ENCODE measurements at places on chromosomes 11 and 22.

DNA sequence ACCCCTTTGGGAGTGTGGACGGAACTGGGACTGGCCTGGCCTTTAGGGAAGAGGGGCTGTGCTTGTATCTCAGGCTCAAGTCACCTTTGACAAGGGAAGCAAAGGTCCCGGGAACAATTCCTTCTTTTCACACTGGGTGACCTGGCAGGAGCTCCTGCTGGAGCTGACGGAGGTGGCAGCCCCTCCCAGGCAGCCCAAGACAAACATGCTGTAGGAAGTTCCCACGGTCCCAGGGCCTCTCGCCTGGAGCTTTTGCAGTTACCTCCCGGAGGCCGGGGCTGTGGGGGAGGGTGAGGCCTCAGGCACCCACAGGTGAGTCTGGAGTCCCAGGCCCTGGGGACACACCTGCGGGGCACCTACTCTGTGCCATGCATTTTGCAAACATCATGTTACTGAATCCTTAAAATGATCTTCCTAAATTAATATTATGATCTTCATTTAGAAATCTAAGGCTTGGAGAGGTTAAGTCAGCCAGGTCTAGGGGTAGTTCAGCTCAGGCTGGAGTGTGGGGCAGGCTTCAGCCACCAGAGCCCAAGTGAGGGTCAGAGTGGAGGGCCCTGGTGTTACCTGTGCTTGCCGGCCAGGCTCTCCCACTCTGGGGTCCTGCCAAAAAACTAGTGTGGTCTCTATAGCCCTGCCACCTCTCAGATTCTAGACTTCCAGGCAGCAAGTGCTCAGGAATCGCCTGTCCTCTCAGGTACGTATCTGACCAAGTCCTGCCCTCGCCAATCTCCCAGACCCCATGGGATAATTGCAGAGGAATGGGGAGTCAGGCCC, 15.7 kb upstream of the MYEOV start:
- no peak for DNase-seq

DNA sequence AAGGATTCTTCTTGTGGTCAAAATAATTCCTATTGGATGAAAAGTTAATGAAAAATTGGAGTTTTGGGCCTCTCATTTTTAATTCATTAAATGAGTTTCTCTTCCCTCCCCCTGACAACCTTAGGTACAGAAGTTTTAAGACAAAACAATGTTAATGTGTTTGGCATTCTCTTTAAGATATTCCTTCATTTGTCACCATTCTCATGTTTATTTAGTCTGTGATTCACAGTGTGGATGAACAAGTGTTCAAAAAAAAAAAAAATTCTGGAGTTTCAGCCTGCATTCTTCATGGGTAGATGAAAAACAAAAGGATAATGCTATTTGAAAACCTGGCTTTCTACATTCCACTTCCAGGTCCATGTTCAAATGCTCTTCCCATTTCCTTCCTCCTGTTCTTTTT, 172.6 kb upstream of the LUZP2 start:
- no peak for DNase-seq

DNA sequence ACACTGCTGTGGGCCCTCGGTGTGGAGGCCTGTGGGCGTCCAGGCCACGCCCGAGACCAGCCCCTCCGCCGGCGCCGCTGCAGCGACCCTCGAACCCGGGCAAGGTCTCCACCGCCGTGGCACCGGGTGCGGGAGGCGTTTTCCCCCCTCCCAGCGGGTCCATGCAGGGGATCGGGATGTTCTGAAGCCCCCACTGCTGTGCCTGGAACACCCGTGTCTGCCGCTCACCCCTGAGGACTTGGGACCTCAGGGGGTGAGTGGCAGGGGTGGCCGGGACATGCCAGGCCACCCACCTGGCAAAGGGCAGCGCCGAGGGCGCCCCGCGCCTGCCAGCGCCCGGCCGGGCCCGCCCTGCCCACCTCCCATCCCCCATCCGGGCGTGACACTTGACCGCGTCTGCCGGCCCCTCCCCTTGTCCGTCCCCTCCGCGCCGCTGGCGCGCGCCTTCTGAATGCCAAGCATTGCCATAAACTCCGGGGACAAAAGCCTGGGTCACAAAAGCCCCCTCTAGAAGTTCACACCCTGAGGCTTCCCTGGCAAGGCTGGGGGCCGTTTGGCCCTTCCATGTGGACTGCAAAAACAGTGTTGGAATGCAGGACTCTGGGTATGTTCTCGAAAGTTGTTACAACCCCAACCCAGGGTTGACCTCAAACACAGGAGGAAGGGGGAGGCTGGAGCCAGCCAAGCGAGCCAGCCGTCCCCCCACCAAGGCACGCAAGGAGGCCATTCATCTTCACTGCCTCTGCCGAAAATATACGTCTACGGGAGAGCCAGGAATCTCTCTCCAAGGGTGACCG, 819 bp upstream of the KCNQ1OT1 start:
- DNase-seq = no peak

DNA sequence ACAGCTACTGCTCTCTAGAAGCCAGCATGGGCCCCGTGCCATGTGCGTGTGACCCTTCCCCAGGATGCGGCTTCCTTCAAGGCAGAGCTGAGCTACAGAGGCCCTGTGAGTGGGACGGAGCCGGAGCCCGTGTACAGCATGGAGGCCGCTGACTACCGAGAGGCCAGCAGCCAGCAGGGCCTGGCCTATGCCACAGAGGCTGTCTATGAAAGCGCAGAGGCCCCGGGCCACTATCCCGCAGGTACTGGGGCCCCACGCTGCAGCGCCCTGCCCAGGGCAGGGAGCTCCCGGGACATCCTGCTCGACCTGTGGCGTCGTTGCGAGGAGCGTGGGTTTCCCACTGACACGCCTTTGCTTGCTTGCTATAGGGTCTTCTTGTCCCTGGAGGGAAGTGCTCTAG, 34.7 kb downstream of the CTTN start:
- no peak for DNase-seq

DNA sequence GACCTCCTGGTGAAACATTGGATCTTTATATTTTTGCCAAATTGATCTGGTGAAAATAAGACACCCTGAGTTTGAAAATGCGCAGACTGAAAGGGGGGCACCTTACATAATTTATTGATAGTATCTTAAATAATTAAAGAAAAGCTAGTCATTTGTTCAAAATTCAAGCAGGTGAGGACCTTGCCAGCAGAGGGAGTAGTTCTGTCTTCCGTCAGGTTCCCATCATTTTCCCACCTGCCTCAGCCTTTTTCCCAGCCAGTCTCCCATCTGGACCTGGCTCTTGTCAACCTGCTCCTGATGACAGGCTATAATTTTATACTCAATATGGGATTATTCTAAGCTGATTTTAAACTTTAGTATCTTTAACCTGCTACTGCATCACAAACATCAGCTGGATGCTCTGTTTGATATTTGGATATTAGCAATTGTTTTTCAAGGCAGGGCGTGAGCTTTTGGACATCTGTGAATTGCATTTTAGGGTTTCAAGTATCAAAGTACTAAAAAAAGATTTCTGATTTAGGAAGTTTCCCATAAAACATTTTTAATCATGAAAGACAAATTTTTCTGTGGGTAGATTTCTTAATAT, 132.0 kb downstream of the ELP4 start:
- DNase-seq = no peak

GRCh38 chr11:13635804-13636203, 32.7 kb upstream of the FAR1 start:
- no peak for DNase-seq

GRCh38 chr11:72238040-72238450, 5.9 kb downstream of the PHOX2A start:
- DNase-seq = no peak

GRCh38 chr11:115611343-115611742, 107.1 kb upstream of the CADM1 start:
- no peak for DNase-seq

GRCh38 chr22:50316114-50317065, 8.9 kb upstream of the PLXNB2 start:
- DNase-seq = no peak

DNA sequence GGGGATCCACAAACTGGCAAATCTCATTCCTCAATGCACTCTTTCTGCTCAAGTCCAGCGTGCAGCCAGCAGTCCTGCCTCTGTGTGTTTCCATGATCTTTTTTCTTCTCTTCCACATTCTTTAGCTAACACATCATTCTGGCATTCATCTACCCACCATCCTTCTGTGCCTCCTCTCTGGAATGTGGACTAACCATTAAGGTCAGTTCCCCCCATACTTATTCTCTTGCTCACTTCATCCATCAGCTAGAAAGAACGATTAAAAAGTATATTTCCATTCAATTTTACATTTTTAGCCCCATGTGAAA, 7.8 kb downstream of the KIRREL3 start:
- no peak for DNase-seq

- no peak for DNase-seq
These were observed 167.4 kb downstream of the BRD1 start for GRCh38 chr22:49660321-49660720.

DNA sequence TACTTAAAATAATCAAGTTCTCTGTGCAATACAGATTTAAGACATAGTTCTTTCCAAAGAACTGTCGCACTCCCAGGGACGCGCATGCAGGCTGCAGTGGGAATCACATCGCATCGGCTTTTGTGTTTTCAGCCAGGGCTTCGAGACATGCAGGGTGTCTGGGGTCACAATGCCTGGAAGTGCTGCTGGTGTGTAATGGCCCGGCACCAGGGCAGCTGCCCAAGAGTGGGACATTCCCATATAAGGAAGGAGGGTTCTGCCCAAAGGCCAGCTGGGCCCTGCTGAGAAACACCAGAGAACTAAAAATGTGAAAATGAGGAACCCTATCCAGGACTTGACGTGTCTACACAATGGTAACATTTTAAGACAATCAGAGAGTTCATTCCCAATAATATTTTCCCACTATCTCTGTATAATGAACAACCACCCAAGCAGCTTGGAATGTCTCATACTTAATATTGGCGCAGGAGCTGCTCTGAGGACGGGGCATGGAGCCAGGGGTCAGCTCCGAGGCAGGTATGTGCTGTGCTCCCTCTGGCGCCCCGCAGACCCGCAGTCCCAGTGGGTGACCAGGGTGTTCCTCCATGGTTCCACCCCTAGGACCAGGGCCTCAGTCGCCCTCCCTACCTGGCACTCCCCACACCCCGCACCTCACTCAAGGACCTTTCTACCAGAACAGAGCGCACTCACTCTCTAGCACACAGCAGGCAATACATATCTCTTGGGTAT, 11.3 kb downstream of the MCAT start:
- no peak for DNase-seq
